ENCODE measurements at places on chromosomes 2 and 18.

DNA sequence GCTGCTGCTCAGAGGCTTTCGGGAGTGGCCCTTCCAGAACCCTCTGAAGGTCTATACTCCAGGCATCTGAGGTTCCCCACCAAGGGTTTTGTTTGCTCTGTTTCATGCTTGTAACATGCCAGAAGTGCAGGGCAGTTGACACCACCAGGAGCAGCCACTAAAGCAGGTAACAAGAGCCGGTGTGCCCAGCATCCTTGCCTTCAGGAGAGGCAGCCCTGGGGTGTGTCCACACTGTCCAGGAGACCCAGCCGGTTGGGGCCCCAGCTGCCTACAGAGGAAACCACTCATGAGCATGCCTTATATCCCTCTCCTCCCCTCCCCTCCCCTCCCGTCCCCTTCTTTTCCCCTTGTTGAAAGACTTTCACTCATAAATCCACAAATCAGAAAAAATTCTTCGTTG lies 93.1 kb downstream of the CD8B2 start:
- H3K27me3 ChIP-seq: peaks cover 20% of the 10 kb centered on the region
- no peaks in the 10 kb centered on the region for H3K36me3 ChIP-seq
- no peak for DNase-seq

- no peaks in the 10 kb centered on the region for H3K36me3 ChIP-seq
- H3K4me1 ChIP-seq: no peaks in the 10 kb centered on the region
- peaks cover 8% of the 10 kb centered on the region for H3K27me3 ChIP-seq
- H3K4me3 ChIP-seq: no peak overlapping the region
- no peak overlapping the region for H3K27ac ChIP-seq
- no peak for DNase-seq
Observed at GRCh38 chr18:76507830-76508385, 12.9 kb upstream of the ZNF516 start.

DNA sequence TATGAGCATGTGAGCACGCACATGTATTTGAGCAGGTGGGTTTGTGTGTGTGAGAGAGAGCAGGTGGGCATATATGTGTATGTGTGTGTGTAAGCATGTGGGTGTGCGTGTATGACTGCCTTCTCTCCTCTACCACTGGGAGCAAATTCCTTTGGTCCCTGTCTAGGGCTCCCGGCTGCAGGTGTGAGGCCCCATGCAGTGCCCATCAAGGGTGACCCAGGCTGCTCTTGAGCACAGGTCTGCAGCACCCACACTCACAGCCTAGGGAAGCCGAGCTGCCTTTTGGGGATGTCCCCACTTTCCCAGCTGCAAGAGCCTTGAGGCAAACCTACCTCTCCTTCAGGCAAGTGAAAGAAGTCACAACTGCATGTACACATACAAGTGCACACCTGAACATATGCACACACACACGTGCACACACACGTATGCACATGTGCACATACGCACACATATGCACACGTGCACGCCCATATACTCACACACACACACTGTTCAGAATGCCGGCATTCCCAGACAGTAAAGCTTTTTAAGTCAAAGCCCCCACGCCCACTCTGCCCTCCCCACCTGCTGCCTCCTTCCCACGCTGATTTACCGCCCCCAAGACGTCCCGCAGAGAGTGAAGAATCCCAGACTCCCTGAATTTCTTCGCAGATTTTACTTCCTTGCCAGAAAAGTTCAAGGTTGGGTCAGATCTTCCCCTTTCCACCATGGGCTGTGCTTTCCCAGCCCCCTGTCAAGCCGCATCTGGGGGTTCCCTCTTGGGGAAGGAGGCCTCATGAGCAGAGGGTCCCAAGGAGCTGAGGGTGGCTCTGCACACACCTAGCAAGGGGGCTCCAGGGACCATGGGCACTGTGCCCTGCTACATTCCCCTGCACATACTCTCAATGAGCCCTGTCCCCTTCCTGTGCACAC lies 170.6 kb downstream of the TWIST2 start:
- H3K36me3 ChIP-seq: no peaks in the 10 kb centered on the region
- no peak overlapping the region for H3K27ac ChIP-seq
- no peak for DNase-seq
- H3K4me1 ChIP-seq: no peaks in the 10 kb centered on the region

DNA sequence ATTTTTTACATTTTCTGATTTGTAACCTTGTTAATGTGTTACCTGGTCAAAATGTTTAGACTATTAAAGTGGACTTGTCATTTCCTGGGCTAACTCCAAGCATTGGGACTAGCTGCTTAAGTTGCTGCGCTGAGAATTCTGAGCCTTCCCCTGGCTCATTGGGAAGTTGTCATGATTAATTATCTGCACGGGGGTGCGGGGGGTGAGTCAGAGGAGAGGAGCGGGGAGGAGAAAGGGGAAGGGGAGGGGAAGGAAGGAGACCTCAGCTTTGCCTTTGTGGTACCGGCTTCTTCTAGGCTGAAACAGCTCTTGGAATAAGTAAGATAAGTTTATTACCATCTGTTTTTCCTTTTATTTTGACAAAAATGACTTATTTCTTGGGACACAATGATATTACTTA lies 52.9 kb upstream of the APCDD1 start:
- H3K36me3 ChIP-seq: no peaks in the 10 kb centered on the region
- no peaks in the 10 kb centered on the region for H3K27me3 ChIP-seq
- H3K4me3 ChIP-seq: no peak overlapping the region
- DNase-seq: no peak
- H3K27ac ChIP-seq: peak overlapping the region; percentile 21

GRCh38 chr18:44759925-44760342 lies 79.2 kb downstream of the SETBP1 start:
- H3K4me3 ChIP-seq: peak overlapping the region; percentile 86
- DNase-seq: peak; percentile 33
- peaks cover 96% of the 10 kb centered on the region for H3K4me1 ChIP-seq
- peaks cover 20% of the 10 kb centered on the region for H3K36me3 ChIP-seq
- peak overlapping the region; percentile 98 for H3K27ac ChIP-seq

DNA sequence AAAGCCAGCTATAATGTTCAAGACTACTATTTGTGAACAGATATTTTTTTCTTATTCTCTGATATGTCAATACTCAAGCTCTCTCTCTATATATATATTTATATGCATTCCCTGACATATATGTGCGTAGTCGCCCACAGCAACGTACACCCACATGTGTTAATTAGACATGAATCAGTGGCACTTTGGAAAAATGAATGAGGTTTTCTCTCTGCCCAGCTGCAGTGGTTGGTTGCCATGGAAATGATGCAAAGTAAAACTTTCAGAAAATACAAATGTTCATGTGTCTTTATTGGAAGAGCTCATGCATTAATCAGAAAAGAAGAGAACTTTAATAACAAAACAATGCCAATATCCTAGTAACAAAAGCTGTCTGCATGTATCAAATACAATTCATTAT lies 34.7 kb downstream of the UNC80 start:
- no peaks in the 10 kb centered on the region for H3K36me3 ChIP-seq
- no peak overlapping the region for H3K27ac ChIP-seq
- H3K4me3 ChIP-seq: no peak overlapping the region

- H3K4me1 ChIP-seq: no peaks in the 10 kb centered on the region
- peaks cover 10% of the 10 kb centered on the region for H3K27me3 ChIP-seq
Observed at GRCh38 chr2:129237966-129238725, 741.3 kb upstream of the RAB6C start.

DNA sequence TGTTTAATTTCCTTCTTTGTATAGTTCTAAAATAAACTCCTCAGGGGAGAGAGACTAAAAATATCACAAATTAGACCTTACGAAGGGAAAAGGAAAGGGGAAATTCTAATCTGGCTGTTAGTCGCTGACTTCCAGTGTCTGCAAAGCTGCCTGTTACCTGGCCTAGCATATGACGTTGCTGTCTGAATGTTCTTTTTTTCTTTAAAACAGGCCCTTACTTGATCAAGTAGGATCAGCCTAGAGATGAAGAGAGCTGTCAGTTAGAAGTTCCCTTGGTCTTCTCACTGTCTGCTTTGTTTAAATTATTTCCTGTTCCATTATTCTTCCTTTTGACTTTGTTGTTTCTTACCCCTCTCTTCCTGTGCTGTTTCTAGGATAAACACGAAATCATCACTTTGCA lies 11.2 kb downstream of the NCK2 start:
- no peaks in the 10 kb centered on the region for H3K27me3 ChIP-seq
- peak overlapping the region; percentile 69 for H3K4me3 ChIP-seq
- H3K27ac ChIP-seq: peak overlapping the region; percentile 87

All from naive B cell (primary cell).